ENCODE measurements at places on chromosomes 4 and X.

DNA sequence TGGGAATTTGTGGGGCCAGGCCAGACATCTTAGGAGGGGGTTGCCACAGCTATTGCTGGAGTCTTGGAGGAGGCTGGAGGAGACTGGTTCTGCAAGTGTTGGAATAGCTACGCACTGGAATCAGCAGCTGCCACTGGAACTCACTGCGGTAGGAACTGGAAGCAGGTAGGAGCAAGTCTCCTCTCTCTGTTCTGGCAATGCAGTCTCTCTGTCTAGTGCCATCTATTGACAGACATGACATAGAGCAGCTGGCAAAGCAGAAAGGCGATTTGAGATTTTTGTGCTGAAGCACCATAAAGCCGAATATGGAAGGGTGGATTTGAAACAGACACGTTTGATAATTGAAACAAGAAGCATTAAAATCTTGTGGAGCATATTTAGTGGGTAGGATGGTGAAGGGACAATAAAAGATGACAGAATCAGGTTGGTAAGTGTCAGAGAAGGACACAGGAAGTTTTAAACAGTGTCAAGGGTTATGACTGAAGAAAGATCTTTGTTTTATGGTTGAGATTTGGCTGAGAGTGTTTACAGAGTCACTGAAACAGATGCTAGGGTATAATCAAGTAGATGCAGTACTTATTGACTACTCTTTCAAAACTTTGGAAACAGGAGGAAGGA lies 23.5 kb upstream of the SYNPO2 start:
- DNase-seq, result peak; percentile 59

DNA sequence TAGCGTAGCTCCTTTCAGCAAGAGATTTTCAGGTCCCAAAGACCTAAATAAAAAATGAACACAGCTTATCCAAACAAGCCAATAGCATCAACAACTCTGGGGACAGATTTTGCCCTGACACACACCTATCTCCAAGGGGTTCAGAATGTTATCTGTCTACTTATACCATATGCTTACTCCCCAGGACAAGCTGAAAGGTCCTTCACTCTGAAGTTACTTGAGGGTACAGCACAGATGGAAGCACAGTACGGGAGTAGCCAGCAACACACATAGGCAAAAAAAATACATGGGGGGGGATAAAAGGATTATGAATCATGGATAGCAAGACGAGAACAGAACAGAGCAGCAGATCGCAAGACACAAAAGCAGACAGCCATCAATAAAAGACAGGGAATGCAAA lies 90.7 kb upstream of the MCF2 start:
- DNase-seq, result no peak

DNA sequence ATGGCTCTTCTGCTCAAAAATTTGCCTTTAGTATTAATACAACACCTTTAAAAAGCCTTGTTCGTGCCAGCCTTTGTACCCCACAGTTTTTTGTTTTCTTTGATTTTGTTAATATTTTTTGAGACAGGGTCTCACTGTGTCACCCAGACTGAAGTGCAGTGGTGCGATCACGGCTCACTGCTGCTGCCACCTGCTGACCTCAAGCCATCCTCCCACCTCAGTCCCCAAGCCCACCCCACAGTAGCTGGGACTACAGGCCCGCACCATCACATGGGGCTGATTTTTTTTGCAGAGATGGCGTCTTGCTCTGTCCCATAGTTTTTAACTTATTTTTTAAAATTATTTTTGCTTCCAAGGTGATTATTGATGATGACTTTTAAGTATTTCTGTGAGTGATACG lies 134.0 kb downstream of the HTR2C start:
- DNase-seq, result no peak

DNA sequence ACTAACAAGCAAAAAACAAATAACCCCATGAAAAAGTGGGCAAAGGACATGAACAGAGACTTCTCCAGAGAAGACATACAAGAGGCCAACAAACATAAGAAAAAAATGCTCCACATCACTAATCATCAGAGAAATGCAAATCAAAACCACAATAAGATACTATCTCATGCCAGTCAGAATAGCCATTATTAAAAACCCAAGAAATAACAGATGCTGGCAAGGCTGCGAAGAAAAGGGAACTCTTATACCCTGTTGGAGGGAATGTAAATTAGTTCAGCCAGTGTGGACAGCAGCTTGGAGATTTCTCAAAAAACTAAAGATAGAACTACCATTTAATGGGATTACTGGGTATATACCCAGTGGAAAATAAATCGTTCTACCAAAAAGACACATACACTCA lies 79.6 kb downstream of the MAPK10 start:
- DNase-seq, result no peak

- no peak for DNase-seq
Measured at GRCh38 chr4:41865981-41866798, 69.0 kb upstream of the TMEM33 start.

Measured in AG08395 (cell line).